ENCODE measurements at places on chromosomes 5 and 9. TPM values are rescaled to one million over a fixed set of nuclear protein-coding genes. Genes with fewer than 3 reads are reported as not detected.

Gene HK3
- 0.49 TPM for total RNA-seq

Gene DENND1A
- total RNA-seq, result 16.7 TPM

Gene ADCY2
- 30.2 TPM for total RNA-seq

Gene SETD9
- total RNA-seq, result 3.7 TPM

Gene EQTN
- 1.2 TPM for total RNA-seq

Gene LECT2
- not detected for total RNA-seq

Gene RASGEF1C
- total RNA-seq, result 21.4 TPM

Gene TUSC1
- total RNA-seq, result 10.1 TPM

Gene OBP2B
- total RNA-seq, result not detected

Gene SLC9A3
- 0.98 TPM for total RNA-seq

Gene LRRTM2
- 118 TPM for total RNA-seq

Gene ELOVL7
- 3.9 TPM for total RNA-seq

Gene PROB1
- total RNA-seq, result 0.49 TPM

Gene PDCD1LG2
- 0.25 TPM for total RNA-seq

Gene BSPRY
- 0.25 TPM for total RNA-seq
